ENCODE measurements at places on chromosomes 2 and 18.

GRCh38 chr2:217331523-217332416 lies 471.9 kb upstream of the TNP1 start:
- DNase-seq = no peak

GRCh38 chr2:60532421-60532820 lies 21.0 kb downstream of the BCL11A start:
- no peak for DNase-seq

DNA sequence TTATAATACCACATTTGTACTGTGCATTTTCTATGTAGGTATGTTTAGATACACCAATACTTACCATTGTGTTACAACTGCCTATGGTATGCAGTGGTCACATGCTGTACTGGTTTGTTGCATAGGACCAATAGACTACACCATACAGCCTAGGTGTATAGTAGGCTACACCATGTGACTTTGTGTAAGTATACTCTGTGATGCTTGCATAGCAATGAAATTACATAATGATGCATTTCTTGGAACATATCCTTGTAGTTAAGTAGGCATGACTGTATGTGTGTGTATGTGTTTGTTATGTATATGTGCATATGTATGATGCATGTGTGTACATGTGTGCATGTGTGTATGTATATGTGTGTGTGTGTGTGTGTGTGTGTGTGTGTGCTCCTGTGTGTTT lies 157.6 kb downstream of the TDRD15 start:
- DNase-seq = no peak

- DNase-seq = no peak
These were observed 1082.9 kb upstream of the CDH2 start for GRCh38 chr18:29259838-29260237.

DNA sequence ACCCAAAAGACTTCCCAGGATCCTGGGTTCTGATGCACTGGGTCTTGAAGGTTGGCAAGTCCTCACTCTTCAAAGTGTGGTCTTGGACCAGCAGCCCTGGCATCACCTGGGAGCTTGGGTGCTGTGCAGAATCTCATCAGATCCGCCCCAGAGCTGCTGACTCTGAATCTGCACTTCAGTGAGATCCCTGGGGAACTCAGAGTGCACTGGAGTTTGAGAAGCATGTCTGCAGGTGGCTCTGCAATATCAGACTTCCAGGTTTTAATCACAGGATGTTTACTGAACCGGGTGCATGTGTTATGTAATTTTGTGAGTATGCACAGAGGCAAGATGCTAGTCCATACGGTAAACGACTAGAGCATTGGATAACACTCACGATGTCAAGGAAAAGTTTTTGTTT lies 58.0 kb upstream of the BOD1L2 start:
- no peak for DNase-seq

DNA sequence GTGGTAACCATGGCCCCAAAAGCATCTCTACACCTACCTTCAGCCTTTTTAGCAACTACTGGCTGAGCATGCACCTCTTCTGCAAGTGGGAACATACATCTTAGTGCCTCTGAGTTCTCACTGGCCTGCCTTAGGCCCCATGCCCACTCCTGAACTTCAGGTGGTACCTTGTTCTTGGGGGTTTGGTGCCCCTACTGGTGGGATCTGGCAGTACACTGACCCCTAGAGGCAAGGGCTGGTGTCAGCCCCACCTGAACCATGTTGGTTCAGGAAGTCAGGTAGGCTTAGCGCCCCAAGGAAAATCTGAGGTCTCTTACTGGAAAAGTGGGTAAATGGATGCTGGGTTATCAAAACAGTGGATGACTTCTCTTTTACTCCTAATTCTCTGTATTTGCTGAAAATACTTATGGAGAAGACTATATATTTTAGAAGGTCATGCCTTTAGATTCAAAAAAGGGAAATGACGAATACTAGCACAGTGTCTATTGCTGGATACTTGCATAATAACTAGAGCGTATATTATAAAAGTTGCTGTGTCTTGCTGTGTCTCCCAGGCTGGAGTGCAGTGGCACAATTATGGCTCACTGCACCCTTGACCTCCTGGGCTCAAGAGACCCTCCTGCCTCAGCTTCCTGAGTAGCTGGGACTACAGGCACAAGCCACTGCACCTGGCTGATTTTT lies 84.6 kb downstream of the RAB31 start:
- DNase-seq = peak; percentile 82

DNA sequence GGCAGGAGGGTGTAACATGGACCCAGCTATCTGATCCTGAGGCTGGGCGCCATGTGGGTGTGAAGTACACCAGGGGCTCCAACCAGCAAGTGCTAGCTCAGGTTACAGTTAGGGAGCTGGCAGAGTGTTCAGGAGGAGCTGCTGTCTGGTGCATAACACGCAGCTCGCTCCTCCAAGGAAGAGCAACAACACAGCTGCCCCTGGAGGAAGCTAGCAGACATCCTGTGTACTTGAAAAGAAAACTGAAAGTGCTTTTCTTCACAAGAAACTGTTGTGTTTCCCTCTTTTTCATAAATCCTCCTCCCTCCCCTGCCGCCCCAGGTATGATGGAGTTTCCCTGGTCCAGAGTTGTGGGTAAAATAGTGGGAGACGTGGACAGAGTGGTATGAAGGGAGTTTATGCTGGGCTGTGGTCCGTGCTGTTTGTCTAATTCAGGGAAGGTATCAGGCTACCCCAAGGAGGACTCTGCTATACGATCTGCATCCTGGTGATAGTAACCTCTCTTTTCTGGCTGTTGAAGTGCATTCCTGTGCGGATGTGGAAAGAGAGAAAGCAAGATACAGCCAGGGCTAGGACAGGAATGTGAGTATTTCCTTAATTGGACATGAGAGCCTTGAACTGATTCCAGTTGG lies 6.1 kb upstream of the LBH start:
- peak; percentile 63 for DNase-seq

GRCh38 chr18:57040175-57040574 lies 106.7 kb upstream of the BOD1L2 start:
- no peak for DNase-seq

DNA sequence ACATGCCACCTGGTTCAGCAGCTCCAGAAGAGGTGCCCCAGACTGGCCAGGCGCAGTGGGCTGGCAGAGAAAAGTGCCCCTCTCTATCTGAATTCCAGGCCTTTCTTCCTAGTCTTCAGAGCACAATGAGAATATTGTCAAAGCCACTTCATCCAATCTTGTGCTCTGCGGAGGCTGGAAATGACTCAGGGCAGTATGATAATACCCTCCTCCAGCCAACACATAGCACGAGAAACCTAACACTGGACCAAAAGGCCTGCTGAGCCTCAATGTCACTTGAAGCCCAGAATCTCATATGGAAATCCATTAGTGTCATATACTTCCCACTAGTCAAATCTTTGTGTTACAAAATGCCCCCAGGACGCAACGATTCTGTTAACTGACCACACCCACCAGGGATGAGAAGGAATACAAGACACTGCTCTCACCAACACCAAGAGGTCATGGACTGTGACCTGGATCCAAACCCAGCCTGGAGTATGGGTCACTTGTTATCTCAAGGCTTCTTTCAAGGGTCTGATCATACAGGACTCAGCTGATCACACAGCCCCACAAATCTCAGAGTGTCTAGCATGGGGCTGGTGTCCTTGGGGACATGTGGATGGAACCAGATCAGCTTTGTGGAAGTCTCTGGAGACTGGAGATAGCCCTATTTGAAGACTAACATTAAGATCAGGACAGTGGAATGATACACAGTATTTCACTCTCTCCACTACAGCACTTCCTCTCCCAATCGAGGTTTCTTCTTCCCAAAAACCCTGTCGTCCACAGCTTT lies 10.1 kb downstream of the KIF3C start:
- DNase-seq = no peak

DNA sequence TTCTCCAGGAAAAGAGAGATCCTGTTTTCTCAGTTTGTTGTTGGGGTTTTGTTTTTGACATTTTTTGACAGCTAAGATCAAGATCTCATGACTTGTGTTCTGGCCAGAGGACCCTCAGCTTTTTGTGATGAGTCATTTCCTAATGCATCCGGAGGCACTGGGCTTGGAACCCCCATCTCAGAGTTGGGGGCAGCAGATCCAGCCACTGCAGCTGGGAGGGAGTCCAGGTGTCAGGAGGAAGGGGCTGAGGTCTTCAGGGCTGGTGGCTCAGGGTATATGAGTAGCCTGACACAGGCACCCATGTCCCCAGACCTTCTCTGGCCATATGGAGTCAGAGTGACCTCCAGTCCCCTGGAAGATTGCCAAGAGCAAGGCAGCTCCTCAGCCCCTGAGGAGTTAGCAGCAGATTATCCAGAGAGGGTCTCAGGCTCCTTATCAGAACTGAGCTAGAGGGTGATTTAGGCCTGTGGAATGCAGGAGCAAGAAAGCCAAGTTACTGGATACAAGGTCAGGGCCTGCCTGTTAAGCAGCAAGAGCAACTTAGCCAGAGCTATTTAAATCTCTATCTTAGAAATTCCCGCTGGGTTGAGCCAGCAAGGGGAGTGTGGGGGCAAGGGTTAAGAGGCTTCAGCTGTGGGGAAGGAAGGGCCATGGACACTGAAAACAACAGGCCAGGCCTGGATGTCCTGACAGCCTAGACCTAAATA lies 62.4 kb downstream of the TANC1 start:
- no peak for DNase-seq

DNA sequence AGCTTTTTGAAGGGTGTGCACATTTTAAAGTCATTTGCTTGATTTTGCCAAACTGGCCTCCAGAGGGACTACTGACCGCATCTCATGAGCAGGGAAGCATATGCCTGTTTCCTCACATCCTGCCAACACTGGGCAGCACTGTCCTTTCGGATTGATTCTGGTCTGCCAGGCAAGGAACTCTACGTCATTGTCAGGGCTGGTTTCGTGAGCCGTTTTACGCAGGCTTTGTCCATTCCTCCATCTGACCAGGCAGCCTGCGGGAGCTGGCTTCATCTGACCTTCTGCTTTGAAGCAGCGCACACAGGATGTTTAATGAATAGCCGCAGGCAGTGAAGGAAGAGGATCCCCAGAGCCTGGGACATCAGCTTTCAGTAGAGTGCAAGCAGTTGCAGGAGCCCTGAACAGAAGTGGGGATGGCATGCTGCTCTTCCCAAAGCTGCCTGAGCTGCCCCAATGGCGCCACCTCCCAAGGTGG lies 46.3 kb upstream of the SEMA4C start:
- no peak for DNase-seq

- no peak for DNase-seq
These were observed 735.5 kb downstream of the CBLN2 start for GRCh38 chr18:71808616-71809015.

DNA sequence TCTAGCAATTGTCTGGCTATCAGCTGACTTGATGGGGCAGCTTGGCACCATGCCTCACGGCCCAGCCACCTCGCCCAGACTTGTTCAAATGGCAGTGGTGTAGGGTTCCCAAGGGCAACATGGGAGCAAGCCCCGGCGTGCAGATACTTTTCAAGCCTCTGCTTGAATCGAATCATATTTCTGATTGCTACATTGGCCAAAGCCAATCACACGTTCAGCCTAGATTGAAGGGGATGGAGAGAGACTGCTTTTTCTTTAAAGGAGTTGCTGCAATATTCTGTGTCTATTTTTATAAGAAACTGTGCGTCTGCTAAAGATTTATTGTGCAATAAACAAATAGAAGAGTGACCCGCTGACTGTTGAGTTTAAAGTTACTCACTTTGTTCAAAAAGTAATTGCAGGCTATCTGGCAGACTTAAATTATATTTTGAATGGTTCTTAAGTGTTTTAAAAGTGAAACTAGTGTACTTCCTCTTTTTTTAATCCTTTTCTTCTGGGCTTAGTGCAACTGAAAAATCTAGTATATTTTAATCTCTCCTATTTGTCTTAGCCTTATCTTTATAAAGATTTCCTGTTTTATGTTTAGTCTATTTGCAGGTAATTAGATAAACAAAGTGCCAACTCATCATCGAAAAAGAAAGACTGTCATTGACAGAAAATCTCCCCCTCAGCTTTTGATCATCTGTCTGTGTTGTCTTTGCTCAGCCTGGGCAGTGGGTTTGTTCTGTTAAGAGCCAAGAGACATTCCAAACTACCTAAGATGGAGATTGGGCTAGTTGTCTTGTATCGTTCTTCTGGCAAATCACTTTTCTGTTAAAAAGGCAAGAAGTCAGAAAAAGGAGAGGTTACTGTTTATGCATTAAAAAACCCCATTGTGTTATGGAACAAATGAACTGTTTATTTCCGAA lies 156.1 kb downstream of the TPGS2 start:
- DNase-seq = peak; percentile 2

DNA sequence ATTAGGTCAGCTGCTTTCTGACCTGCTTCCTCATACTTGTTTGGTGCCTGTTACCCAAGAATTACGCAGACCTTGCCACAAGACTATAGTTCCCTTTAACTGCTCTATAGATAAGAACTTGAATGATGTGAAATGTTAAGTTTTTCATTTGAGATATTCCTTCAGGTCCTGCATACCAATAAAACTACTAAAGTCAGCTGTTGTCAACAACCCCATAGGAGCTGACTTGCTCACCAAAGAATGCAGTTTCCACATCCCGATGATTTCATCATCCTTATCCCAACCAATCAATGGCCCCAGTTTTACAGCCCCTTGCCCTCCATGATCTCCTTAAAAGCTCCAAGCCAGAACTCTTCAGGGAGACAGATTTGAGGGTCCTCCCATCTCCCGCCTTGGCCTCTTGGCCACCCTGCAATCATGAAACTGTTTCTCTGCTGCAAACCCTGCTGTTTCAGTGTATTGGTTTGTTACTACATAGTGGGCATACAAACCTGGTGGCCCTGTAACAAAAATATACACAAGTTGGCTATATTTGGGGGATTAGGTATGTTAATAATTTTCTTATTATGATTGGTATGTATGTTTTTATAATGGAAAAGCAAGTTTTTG lies 396.3 kb upstream of the CHST9 start:
- no peak for DNase-seq

- DNase-seq = peak; percentile 95
These were observed 45.4 kb upstream of the PAPOLG start for GRCh38 chr2:60710707-60711106.

DNA sequence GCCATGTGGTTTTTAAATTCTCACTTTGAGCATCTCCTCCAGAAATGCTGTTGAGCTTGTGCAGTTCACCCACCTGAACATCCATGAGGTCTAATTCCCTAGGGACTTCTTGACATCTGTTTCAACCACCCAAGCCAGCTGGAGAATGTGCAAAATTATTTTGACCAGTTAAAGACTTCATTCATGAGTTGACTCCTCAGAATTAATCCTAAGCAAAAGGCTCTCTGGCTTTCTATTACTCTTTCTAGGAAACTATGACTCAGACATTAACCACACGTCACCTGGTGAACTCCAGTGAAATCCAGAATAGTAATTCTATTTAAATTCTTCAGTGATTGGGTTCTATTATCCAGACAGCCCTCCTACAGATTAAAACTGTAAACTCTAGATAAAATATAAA lies 247.5 kb downstream of the NBAS start:
- no peak for DNase-seq

GRCh38 chr2:158890296-158890905 lies 78.0 kb upstream of the TANC1 start:
- no peak for DNase-seq

GRCh38 chr2:208361077-208361441 lies 45.5 kb upstream of the PTH2R start:
- no peak for DNase-seq

All from inflammatory macrophage treated with lipopolysaccharide for 4 hours (primary cell).